Naive thymus-derived CD8-positive, alpha-beta T cell (primary cell): ENCODE measurements at places on chromosomes 3 and 15. TPM values are rescaled to one million over a fixed set of nuclear protein-coding genes. Genes with fewer than 3 reads are reported as not detected.

Gene TM4SF1
- not detected for polyA plus RNA-seq

Gene SUCNR1
- polyA plus RNA-seq, result not detected

GRCh38 chr3:14490831-14491230 is 49.3 kb downstream of the GRIP2 start:
- DNase-seq, result no peak

DNA sequence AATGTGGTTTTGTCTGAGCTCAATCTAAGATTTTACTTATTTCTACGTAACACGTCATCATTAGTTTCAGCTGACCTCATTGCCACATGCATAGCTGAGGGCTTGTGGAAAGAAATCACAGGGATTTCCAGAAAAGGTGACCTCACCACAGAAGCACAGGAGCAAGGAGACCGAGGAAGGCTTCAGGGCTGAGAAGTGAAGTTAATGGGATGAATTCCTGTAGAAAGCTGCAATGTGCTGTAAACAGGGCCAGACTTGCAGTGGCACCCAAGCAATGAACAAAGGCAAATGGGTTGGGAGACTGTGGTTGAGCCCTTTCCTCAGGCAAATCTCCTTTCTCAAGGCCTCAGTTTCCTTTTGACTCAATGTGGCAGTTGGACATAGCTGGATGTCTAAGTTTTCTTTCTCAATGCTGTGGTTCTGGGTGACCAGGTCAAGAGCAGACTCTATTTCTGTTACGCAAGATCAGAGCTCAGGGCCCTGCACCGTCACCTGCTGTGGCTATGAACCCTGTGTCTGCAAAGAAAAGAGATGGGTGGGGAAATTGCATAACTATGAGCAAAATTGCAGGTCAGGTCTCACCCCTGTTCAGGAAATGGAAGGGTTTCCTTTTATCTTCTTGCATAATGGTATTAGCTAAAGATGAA is 252.2 kb upstream of the TBL1XR1 start:
- DNase-seq, result peak; percentile 2

- no peak for DNase-seq
These were observed 25.0 kb upstream of the KY start for GRCh38 chr3:134675726-134676256.
